ENCODE measurements at places on chromosomes 3 and 15.
A peak's percentile ranks its signal among the peaks of the same experiment; 100 is the strongest.

GRCh38 chr3:110783541-110783940 is 288.1 kb upstream of the NECTIN3 start:
- DNase-seq, result no peak

DNA sequence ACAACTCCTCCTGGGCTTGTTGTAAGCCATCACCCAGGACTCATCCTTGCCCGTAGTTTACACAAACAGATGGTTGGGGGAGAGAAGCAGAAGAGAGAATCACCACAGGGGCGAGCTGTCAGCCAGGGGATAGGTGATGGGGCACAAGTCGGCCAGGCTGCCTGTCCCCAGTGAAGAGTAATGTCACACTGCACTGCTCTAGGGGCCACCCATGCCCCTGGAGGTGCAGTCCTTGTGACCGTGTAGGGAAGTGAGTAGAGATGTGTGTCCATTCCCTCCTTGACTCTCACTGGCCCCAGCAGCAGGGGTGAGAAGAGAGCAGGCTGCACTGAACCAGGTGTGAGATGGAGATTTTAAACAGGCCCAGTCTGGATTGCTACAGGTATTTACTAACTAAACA is 17.1 kb upstream of the PRSS50 start:
- no peak for DNase-seq

- DNase-seq, result no peak
These were observed 278.9 kb downstream of the MEX3B start for GRCh38 chr15:81766829-81767475.

DNA sequence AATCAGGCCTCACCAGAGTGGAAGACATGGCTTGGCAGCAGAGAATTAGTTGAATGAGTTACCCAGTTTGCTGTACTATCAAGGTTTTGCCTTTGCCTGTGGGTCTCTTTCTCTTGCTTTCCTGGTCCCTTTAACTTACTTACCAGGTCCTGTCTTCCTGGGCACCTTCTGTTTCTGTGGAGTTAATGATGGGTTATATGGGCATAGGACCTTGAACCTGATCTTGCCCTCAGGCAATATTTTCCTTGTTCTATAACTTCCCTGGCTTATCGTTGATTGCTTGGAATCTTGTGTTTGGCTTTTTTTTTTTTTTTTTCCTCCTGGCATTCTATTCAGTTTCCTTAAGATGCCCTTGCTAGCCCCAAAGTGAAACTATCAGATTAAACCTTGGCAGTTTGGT is 106.8 kb downstream of the HHLA2 start:
- no peak for DNase-seq

- DNase-seq, result no peak
These were observed 174.7 kb downstream of the IGF1R start for GRCh38 chr15:98823012-98823458.

GRCh38 chr15:63474810-63475316 is 29.5 kb upstream of the USP3 start:
- no peak for DNase-seq

DNA sequence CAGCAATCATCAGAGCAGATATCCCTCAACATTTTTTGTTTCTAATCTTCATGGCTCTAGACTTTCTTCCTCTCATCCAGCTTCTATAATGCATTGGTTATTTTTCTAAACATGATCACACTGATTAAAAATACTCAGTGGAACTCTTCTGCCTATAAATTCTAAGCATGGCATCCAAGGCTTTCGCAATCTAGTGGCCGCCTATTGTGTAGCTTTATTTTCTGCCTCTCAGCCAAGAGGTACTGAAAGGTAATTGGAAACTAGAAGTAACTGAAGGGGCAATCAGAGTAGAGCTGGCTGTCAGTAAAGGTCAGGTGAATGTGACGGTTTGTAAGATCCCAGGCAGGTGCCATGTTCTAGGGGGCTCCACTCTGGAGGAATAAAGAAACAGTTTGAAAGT is 33.4 kb downstream of the OXSM start:
- no peak for DNase-seq

DNA sequence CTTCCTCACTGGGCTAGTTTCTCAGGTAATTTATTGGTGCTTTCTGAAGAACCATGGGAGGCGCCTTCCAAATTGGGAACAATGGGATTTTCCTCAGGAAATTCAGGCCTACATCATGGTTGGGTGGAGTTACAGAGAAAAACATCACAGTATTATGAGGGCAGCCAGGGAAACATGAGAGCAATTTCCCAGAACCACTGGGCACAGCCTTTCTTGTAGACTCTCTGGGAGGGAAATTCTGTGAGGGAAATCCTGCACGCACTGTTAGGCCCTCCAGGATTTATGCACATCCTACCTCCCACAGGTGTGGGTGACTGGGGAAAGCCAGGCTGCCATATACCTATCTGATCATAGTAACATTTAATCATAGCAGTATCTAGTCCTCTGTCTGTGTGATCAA is 13.2 kb downstream of the POPDC2 start:
- no peak for DNase-seq

DNA sequence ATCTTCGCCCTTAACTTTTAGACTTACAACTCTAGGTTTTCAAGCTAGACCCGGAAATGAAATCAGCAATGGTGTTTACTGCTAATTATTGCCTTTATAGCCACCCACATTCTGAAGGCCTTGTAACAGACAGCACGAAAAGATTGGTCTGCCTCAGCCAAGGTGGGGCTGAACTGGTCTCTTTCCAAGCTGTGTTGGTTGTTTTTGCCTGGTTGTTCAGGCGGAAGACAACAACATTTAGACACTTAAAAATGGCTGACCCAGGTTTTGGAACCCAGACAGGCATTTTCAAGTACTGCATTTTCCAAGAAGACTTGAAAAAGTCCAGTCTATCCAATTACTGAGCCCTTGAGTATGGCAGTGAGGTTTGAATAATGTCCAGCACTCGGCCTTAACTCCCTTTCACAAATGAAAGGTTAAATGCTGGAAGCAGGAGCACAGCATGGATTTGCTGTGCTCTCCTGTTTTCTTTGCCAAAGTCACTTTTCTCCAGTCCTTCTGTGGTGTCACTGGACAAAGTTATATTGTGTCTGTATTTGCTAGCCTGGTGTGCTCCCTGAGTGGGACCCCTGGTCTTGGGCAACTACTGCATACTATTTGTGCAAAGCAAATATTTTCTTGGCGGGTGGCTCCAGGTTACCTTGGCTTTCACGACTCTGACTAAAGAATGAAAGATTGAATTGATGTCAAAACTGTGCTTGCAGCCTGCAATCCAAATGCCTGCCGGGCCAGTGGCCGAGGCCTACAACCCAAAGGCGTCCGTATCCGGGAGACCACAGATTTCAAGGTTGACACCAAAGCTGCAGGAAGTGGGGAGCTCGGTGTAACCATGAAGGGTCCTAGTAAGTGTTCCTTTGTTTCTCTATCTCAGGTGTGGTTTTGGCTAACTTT is 93.5 kb downstream of the FLNB start:
- no peak for DNase-seq

GRCh38 chr3:16550676-16551341 is 37.3 kb upstream of the RFTN1 start:
- DNase-seq, result peak; percentile 61

- no peak for DNase-seq
These were observed 41.7 kb upstream of the C3orf80 start for GRCh38 chr3:160183345-160184076.

- no peak for DNase-seq
These were observed 199.4 kb upstream of the STRIT1 start for GRCh38 chr3:155492841-155493240.

DNA sequence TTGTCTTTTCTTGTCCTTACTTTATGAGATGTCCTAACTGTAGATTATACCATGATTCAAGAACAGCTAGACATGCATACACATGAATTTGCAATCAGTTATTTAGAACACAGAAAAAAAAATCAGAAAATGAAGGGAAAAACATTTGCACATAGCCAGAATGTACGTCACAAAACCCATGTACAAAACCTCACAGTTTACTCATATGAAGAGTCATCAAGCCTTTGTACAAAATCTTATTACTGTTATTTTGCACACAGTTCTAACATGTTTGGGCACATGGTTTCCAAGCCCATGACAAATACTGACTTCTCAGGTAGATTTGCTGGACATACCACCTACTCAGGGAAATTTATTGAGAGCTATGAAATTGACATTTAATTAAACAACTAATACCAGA is 48.2 kb downstream of the MAP3K13 start:
- DNase-seq, result no peak

DNA sequence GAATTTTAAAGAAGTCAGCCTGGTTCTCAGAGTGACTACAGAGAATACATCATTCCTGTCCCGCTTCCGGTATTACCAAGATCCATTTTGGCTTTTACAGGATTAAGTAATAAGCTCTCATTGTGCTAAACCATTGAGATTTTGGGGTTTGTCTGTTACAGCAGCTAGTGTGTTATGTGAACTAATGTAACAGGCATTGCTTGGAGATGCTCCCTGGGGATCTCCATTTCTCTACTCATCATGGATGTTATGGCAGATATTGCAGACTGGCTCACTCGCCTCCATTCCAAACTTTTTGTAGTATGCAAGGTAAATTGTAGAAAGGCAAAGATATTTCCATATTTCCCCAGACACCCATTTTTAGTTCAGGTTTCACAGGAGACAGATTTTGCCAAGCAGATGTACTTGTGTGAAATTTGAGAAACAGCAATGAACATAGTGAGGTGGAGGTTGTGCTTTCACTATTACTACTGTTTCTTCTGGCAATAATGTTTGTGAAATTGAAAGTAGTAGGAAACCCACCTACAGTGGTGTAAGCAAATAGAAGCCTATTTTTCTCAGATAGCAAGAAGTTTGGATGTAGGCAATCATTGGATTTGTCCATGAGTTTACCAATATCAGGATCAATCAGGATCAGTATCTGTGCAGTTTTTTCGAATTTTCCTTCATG is 177.1 kb upstream of the GALNT15 start:
- DNase-seq, result no peak

DNA sequence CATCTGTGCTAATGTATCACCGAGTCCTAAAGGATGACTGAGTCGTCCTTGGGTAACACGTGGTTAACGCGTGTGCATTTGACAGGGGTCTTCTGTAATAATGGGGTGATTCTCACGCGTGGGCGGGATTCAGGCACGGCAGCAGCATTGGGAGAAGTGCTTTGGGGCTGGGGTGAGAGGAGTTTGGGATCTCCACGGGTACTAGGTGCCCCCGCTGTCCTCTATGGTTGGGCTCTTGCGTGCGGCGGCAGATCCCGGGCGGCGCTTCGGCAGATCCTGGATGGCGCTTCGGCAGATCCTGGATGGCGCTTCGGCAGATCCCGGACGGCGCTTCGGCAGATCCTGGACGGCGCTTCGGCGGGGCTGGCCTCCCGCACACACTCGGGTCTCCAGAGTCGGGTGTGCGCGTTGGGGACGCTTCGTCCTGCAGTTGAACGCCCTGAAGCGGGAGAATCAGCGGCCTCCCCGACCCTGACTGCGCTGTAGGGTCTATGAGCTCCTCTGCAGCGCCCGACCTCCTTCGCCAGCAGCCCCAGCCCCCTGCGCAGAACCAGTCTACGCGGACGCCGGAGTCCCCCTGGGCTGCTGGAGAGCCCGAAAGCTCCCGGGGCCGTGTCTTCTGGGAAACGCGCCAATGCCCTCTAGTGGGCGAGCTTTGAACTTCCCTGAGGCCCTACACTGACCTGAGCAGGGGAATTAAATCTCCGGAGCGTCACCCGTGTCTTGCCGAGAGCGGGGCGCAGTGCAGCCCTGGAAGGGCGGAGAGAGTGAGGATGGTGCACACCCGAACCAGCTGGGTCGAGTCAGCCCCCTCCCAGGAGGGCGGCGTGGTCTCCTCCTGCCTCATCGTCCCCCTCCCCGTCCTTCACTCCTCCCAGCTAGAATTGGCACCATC is 48.1 kb upstream of the EPHB3 start:
- DNase-seq, result peak; percentile 85

- DNase-seq, result no peak
These were observed 98.8 kb downstream of the ZNF621 start for GRCh38 chr3:40623567-40623966.

GRCh38 chr3:56200251-56200650 is 268.0 kb downstream of the ERC2 start:
- no peak for DNase-seq

- no peak for DNase-seq
These were observed 58.4 kb downstream of the RBM6 start for GRCh38 chr3:49998326-49998725.

GRCh38 chr15:85642693-85643066 is 152.0 kb downstream of the KLHL25 start:
- no peak for DNase-seq

- no peak for DNase-seq
These were observed 176.9 kb downstream of the BBX start for GRCh38 chr3:107699682-107700081.

DNA sequence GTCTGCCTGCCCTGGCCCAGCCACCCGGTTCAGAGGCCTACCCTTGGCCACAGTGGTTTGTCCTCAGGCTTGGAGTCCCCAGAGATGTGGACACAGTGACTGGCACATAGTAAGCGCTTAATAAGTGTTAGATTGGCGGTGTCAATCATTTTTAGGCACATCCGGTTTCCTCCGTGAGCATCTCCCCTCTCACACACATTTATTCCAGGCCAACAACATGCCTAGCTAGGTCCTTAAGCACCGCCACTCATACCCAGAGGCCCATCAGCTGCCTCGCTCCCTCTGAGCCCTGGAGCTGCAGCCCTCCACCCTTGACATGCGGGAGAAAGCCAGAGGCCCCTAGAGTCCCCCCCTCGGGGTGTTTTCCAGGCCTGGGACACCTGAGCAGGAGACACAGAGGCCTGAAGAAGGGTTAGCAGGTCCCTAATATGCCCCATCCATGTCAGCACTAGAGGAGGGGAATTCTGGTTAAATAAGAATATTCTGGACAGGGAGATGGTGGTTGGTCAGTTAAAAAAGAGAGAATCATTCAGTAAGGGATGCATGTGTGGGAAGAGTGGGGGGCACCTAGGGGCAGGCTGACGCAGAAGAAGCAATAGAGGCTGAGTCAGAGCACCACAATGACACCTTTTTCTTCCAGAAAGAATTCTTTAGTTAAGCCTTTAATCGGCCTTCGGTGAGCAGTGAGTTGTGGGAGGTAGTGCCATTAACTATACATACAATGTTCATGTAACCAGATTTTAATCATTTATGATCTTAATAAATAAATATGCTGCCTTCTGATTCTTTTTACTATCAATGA is 22.3 kb downstream of the NR2F2 start:
- no peak for DNase-seq

- no peak for DNase-seq
These were observed 36.9 kb downstream of the DNASE1L3 start for GRCh38 chr3:58173669-58174398.

- DNase-seq, result no peak
These were observed 937.0 kb upstream of the ALCAM start for GRCh38 chr3:104429727-104430126.

DNA sequence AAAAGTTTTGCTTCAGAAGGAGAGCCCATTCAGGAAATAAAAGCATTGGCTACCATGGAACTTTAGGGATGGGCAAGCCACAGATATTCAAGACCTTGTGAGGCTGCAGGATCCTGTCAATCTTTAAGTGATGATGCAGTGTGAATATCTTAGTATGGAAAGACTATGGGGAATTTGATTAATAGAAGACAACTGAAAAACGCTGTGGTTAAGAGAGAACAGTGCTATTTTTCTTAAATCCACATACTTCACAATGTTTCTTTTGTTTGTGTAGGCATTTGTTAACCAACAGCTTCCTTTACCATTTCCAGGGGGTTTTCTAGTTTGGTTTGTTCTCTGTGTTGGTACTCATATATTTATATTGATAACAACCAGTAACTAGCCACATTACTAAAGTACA is 90.3 kb downstream of the TMEM212 start:
- no peak for DNase-seq

GRCh38 chr3:172209333-172210321 is 170.2 kb downstream of the FNDC3B start:
- no peak for DNase-seq

All from stimulated activated CD4-positive, alpha-beta T cell treated with anti-CD3 and anti-CD28 coated beads, Interleukin-12 subunit alpha, Interleukin-12 subunit beta, amount 100 ng/mL, for 48 hours (primary cell).